ENCODE measurements at places on chromosomes 2 and 18. TPM values are rescaled to one million over a fixed set of nuclear protein-coding genes. Genes with fewer than 3 reads are reported as not detected.

The SLC11A1 gene
- 0.22 TPM for total RNA-seq

The TMEM185B gene
- total RNA-seq = 32.6 TPM

The TLX2 gene
- not detected for total RNA-seq

The TBR1 gene
- total RNA-seq = not detected

The MAP3K19 gene
- total RNA-seq = not detected

The TEX44 gene
- total RNA-seq = not detected

The AFF3 gene
- 0.35 TPM for total RNA-seq

The MDH1B gene
- total RNA-seq = 0.23 TPM

The PSD4 gene
- 7.3 TPM for total RNA-seq

The GPR35 gene
- total RNA-seq = not detected

The UPP2 gene
- not detected for total RNA-seq

The CYTIP gene
- total RNA-seq = 1.3 TPM

The CTIF gene
- total RNA-seq = 12.9 TPM
